Motor neuron (in vitro differentiated cells): ENCODE measurements at places on chromosomes 13 and 19. TPM values are rescaled to one million over a fixed set of nuclear protein-coding genes. Genes with fewer than 3 reads are reported as not detected.

Gene KCTD4
- total RNA-seq: 1.1 and 1.6 TPM in 2 replicates

Gene ZNF440
- 7.2 and 7.9 TPM in 2 replicates for total RNA-seq

Gene PNMA8C
- total RNA-seq: 0.34 and 0.35 TPM in 2 replicates

Gene ARHGAP33
- total RNA-seq: 23.8 and 24.3 TPM in 2 replicates

Gene ETV2
- total RNA-seq: 0.77 and 1.8 TPM in 2 replicates

Gene ATP8B3
- 0.86 and 0.97 TPM in 2 replicates for total RNA-seq

Gene NFKBIB
- total RNA-seq: 13.2 and 15.2 TPM in 2 replicates

Gene PRODH2
- not detected in 2 replicates for total RNA-seq

Gene GRK1
- total RNA-seq: 0.73 and 1.1 TPM in 2 replicates

Gene KIR3DL3
- not detected in 2 replicates for total RNA-seq

Gene TPTE2
- total RNA-seq: not detected in 2 replicates

Gene KLK8
- total RNA-seq: not detected in 2 replicates

Gene STARD13
- total RNA-seq: 38.3 and 38.5 TPM in 2 replicates

Gene KLK2
- 0.81 and 7.5 TPM in 2 replicates for total RNA-seq

Gene DAPK3
- total RNA-seq: 43.9 and 47.0 TPM in 2 replicates

Gene PABPC3
- total RNA-seq: 0.11 and 0.19 TPM in 2 replicates

Gene NALCN
- 4.9 and 6.1 TPM in 2 replicates for total RNA-seq

Gene NOTCH3
- total RNA-seq: 26.4 and 47.4 TPM in 2 replicates

Gene ERFL
- 1.3 and 1.8 TPM in 2 replicates for total RNA-seq

Gene FAM124A
- 3.4 TPM in 2 replicates for total RNA-seq
